ENCODE measurements at places on chromosomes 3 and 15. TPM values are rescaled to one million over a fixed set of nuclear protein-coding genes. Genes with fewer than 3 reads are reported as not detected.

PRR20G gene
- polyA plus RNA-seq, result not detected

TRIM71 gene
- polyA plus RNA-seq, result 10.4 TPM

CERS3 gene
- polyA plus RNA-seq, result 0.08 TPM

- DNase-seq, result peak; percentile 4
These were observed 683.7 kb downstream of the TBL1XR1 start for GRCh38 chr3:176513604-176514003.

- no peak for DNase-seq
These were observed 38.4 kb upstream of the CHD2 start for GRCh38 chr15:92861742-92862141.

DNA sequence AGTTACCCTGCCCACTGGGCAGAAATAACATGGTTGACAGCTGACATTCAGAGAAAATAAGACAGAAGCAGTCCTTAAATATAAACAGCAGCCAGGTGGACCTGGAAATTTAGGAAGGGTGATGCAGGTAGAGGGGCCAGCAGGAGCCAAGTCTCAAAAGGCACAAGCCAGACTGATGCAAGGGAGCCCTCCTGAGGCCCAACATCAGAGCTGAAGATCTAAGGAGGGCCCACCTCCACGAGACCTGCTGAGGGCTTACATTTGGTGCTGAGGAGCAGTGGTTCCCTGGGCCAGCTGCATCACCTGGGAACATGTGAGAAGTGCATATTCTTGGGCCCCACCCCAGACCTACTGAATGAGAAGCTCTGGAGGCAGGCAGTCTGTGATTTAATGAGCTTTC is 105.5 kb upstream of the TRIM42 start:
- DNase-seq, result no peak

GRCh38 chr3:20186600-20187004 is 596 bp upstream of the SGO1 start:
- no peak for DNase-seq

GRCh38 chr3:176554791-176555654 is 642.3 kb downstream of the TBL1XR1 start:
- peak; percentile 24 for DNase-seq

- no peak for DNase-seq
These were observed 187.7 kb upstream of the CHRNA7 start for GRCh38 chr15:31842532-31843195.

Data from left kidney (tissue), 8 donors.